SJSA1 (cell line): ENCODE measurements at places on chromosomes 5 and 9. TPM values are rescaled to one million over a fixed set of nuclear protein-coding genes. Genes with fewer than 3 reads are reported as not detected.

The FYB1 gene
- 0.34 and 0.68 TPM in 2 replicates for total RNA-seq

The CDKN2AIPNL gene
- total RNA-seq = 65.1 and 106 TPM in 2 replicates

- DNase-seq = no peak
These were observed 19.9 kb upstream of the KCNMB1 start for GRCh38 chr5:170408877-170409660.

- no peak for DNase-seq
These were observed 159.5 kb upstream of the CDH10 start for GRCh38 chr5:24804221-24804681.

The PCDHGA11 gene
- total RNA-seq = 0.22 and 0.32 TPM in 2 replicates

DNA sequence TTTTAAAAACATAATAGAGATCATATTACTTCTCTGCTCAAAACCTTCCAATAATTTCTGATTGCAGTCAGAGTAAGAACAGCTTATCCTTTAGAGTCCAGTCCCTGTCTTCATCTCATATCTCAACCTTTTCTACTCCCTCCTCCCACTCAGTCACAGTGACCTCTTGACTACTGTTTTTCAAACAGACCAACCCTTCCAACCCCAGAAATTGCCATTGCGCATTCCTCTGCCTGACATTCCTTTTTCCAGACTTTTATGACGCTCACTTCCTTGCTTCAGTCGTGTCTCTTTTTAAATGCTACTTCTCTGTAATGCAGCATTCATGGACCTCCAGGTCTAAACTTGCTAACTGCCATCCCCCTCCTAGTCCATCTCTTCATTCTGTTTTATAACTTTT, 800.5 kb downstream of the BRINP1 start:
- no peak for DNase-seq

GRCh38 chr5:102289251-102289899, 6.7 kb downstream of the SLCO4C1 start:
- DNase-seq = no peak

DNA sequence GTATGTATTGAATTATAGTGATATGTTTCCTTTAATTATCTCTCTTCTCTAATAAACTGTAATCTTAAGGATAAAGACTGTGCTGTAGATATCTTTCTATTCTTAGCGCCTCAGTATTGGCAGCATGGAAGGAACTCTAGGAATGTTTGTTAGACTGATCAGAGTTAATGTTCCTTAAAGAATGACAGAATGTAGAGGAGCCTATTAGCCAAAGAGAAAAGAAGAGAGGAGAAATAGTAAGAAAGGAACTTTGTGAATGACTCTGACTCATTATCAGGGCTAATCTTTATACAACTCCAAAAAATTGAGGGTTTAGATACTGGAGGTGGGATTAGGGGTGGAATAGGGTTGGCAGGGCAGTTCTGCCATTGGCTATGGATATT, 59.0 kb upstream of the NUDT12 start:
- DNase-seq = no peak

The EIF4E1B gene
- not detected in 2 replicates for total RNA-seq

GRCh38 chr5:83991566-83992224, 271.0 kb upstream of the HAPLN1 start:
- DNase-seq = no peak

DNA sequence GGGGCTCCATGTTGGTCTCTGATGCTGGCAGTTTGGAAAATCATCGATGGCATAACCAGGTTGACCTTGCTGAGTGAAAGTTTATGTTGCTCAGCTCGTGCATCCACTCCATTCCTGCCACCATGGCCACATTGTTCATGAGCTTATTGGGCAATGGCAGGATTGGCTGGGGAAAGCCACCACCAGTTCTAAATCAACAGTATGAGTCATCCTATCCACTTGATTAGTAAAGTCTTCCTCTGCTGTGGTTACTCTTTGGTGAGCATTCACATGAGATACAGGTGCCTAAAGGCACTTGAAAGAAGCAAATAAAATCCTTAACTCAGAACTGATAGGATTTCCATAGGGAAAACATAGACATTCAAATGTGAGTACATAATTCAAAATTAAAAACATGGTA, 131.8 kb upstream of the FBN2 start:
- DNase-seq = no peak

The PCDH1 gene
- 0.53 TPM in 1 of 2 replicates, not detected in the other for total RNA-seq

The KCNIP1 gene
- 2.2 and 3.1 TPM in 2 replicates for total RNA-seq

DNA sequence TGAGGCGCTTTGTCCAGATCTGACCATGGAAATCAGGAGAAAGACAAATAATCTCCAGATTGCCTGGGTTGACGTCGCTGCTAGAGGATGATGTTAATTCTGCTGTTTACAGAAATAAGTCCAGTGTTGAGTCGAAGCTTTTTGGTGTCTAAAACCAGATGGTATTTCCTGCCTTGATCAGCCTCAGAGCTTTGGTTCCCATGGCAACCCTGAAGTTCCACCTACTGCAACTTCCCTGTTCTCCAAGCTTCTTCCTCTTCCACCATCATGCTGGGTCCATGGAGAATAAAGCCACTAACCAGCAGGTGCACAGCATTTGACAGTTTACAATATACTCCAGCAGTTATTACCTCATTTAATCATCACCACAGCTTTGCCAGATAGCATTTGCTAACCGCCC, 18.0 kb upstream of the GABBR2 start:
- DNase-seq = no peak

The BTNL3 gene
- total RNA-seq = not detected in 2 replicates

The TMC1 gene
- total RNA-seq = 0.06 and 0.84 TPM in 2 replicates

The CAMK4 gene
- total RNA-seq = 2.7 and 3.6 TPM in 2 replicates

The GPX8 gene
- 111 and 136 TPM in 2 replicates for total RNA-seq

DNA sequence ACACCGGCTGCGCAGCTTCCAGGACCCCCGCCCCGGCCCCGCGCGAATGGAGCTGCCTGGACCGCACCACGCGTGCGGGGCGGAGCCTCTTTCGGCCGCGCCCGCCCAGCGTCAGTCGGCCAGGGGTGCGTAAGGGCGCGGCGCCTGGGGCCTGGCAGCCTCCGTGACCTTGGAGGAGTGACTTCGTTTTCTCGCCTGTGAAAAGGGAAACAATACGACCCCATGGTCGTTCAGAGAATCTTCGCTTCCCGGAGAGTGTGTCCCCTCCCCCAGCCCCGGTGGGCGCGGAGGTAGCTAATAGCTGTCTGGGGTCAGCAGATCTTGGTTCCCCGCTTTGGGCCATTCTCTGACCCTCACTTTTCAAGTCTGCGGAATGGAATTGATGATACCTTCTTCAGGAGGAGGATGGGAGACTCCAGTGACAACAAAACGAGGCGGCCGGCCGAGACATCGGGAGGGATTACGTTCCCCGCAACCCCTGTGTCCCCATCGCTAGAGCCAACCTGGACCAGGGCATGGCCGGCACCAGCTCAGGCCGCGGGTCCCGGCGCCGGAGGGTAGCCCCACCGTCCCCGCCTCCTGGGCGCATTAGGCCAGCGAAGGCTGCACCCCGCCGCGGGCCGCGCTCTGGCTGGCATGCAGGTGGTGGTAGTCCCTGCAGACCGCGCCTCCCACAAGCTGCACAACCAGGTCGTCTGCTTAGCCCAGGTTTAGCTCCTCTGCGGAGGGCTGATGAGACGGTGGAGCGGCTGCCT, 5.5 kb upstream of the CDHR2 start:
- no peak for DNase-seq

- no peak for DNase-seq
These were observed 235.0 kb upstream of the NFIL3 start for GRCh38 chr9:91658513-91659105.

- DNase-seq = peak; percentile 78
These were observed 1.4 kb upstream of the IPPK start for GRCh38 chr9:92671323-92671722.

DNA sequence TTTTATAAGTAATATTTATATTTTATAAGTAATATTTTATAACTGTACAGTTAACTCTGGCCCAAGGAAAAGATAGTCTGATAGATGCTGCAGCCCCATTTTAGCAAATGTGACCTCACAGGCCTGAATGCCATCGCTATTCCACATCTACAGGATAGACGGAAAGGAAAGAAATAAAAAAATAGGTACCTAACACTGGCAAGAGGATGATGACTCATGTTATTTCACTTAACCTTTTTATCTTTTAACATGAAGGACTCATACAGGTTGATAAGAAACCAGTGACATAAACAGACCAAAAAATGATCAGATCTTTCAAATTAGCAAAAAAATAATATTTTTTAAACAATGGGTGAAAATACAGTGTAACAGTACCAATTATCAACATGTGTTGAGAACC, 2.7 kb downstream of the CD274 start:
- no peak for DNase-seq

DNA sequence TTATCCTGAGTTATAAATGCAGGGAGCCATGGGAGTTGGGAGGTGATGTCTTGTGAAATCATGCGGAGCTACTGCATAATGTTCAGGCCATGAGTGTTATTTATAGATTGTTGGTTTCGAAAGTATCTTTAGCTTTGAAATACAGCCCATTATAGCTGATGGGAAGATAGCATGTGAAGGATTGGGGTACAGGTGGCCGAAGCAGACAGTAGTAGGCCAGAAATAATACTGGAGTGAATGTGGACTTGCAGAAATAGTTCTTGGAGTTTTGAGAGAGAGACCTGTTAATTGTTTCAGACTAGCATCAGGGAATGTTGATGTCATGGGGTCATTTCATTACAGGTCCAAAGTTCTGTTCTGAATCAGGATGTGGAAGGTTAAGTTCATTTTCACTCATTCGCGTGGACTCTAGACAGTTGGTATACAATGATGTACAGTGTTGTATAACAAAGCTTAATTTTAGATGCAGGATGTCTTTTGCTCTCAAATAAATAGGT, 3.8 kb downstream of the ATP6V1G1 start:
- DNase-seq = no peak

GRCh38 chr5:174737330-174737729, 12.9 kb downstream of the MSX2 start:
- no peak for DNase-seq

DNA sequence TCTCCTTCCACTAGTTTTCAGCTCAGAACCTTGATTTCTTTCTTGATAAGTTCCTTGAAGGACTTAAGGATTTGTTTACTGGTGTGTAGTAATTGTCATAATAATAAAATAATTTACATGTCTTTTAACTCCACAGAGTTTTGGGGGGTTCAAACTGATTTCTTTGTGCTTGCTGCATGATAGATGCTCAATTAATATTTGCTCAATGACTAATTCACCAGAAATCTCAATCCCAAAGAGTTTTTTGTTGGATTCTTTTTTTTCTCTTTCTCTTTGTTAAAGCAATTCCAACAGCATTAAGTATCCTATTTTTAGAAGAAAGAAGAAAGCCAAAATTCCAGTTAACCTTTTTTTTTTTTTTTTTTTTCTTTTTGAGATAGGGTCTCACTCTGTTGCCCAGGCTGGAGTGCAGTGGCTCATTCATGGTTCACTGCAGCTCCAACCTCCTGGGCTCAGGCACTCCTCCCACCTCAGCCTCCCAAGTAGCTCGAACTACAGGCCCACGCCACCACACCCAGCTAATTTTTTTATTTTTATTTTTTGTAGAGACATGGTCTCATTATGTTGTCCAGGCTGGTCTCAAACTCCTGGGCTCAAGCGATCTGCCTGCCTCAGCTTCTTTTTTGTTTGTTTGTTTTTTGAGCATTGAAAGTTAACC, 10.8 kb downstream of the FAF2 start:
- DNase-seq = no peak

The FCN2 gene
- total RNA-seq = not detected in 2 replicates

The FOXD4 gene
- total RNA-seq = 0.24 TPM in 1 of 2 replicates, not detected in the other

DNA sequence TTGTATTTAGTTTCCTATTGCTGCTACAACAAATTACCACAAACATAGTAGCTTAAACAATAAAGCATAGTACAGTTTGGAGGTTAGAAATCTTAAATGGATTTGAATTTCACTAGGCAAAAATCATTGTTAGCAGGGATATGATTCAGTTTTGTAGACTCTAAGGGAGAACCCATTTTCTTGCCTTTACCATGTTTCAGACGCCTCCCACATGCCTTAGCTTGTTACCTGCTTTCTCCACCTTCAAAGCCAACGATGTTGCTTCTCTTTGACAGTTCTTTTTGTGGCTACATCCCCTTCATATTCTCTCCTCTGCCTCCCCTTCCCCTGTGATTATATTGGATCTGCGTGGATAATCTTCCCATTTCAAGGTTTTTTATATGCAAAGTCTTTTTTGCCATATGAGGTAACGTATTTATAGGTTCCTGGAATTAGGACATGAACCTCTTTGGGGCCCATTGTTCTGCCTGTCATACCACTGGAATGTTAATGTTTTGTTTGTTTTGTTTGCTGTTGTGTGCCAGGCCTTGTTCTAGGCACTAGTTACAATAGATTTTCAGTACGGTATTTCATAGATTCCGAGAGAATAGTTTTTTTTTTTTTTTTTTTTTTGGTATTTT, 54.1 kb downstream of the UHRF2 start:
- peak; percentile 55 for DNase-seq

The FAXDC2 gene
- 0.32 TPM in 1 of 2 replicates, not detected in the other for total RNA-seq

The HMCN2 gene
- 1.2 and 1.9 TPM in 2 replicates for total RNA-seq

The SLC46A2 gene
- total RNA-seq = not detected in 2 replicates

DNA sequence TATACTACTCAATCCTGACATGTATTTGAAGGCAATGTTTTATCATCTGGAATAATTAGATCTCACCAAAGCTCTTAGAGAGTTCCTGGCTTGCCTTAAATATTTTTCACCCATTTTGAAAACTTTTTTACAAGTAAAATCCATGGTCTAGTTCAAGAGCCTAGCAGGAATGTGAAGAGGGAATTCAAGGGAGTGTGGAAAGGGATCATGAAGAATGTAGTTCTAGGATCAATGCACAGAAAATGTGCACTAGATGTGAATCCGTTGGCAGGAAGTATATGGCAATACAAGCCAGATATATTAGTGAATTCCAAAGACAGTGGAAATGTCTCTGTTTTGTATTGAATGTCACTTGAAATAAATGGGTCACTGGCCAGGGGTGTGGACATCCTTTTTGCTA, 167.9 kb upstream of the MOCS2 start:
- DNase-seq = no peak

DNA sequence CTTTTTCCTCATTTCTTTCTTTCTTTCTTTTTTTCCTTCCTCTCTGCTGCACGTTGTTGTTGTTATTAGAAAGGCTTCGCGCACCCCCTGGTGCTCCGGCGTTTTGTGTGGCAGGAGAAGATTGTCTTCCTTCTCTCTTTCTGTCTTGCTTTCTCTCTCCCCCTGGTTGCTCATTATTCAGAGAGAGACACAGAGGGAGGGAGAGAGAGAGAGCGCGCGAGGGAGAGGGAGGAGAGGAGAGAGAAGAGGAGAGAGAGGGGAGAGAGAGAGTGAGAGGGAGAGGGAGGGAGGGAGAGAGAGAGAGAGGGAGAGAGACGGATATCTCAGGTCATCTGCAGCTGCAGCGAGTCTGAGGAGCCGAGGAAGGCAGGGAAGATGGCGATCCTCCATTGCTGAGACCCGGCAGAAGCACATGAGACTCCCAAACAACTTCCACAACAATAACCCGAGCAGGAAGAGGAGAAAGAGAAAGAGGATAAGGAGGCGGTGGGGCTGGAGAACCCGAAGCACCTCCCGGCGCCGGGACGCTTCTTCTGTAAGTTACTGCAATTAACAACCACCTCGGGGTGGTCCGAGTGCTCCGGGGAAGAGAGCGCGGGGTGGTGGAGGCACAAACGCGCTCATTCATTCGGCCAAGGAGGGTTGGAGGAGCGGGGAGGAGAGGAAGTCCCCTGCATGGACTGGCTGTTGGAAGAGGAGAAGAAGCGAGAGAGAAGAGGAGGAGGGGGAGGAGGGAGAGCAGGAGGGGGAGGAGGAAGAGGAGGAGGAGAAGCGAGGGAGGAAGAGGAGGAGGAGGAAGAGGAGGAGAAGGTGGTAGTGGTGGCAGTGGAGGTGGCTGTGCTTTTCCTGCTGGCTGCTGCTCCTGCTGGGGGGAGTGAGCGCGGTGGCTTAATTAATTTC, at the start of gene ZNF462:
Gene ZNF462 (plus strand): TSS at position 346 of the 900 bp plus-strand sequence. CDS start 60,218 bp downstream, outside the sequence.
- DNase-seq = peak; percentile 80

- DNase-seq = no peak
These were observed 322.8 kb downstream of the SLF1 start for GRCh38 chr5:94941122-94941755.
